ENCODE measurements at places on chromosomes 11 and 22. TPM values are rescaled to one million over a fixed set of nuclear protein-coding genes. Genes with fewer than 3 reads are reported as not detected.

APOL2 gene
- 42.5 TPM for polyA plus RNA-seq

CARD18 gene
- not detected for polyA plus RNA-seq

OR51B4 gene
- 0.07 TPM for polyA plus RNA-seq

DNA sequence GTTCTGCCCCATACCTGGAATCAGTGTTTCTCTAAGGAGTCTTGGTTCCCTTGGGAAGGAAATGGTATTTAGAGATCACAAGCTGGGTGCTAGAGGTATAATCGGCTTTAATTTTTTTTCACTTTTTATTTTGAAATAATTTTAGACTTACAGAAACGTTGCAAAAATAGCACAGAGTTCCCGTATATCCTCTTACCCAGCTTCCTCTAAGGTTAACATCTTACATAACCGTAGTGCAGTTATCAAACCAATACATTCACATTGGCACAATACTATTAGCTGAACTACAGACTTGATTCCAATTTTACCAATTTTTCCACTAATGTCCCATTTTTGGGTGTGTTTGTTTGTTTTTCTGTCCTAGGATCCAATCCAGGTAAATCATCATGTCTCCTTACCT, 63.8 kb downstream of the RBX1 start:
- H3K4me1 ChIP-seq = no peaks in the 10 kb centered on the region
- no peak for DNase-seq
- no peak overlapping the region for H3K27ac ChIP-seq

DNA sequence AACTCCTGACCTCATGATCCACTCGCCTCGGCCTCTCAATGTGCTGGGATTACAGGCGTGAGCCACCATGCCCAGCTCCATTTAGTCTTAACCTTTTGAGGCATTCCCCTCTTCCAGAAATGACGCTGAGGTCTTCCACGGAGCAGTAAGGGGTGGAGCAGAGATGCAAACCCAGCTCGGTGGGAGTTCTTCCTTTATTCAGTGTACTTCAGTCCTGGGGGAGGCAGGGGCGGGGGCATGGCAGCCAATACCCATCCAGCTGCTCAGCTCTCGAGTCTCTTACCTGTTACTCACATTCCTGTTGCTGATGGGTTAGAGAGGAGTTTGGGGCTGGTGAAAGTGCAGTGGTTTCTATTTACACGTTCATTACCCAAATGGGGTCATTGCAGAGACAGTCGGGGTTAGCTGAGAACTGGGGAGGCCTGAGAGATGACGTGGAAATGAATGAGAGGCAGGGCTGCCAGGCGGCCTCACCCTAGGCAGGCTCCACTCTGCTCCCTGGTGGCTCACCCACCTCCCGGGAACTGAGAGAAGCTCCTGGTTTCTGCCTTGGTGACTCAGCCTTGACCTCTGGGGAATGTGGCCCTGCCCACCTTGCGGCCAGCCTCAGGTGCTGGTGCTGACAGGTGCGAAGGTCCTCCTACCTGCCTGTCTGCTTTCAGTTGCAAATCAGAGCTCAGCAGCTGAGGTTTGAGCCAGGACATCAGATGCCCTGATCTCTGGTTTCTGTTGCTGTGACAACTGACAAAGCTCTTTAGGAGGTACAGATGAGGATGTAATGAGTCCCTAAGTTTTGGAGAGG, 13.4 kb upstream of the ST14 start:
- H3K36me3 ChIP-seq = peaks cover 31% of the 10 kb centered on the region
- peak overlapping the region; percentile 99 for H3K27ac ChIP-seq
- peaks cover 66% of the 10 kb centered on the region for H3K4me1 ChIP-seq

Measured in large intestine (tissue), 12 donors.